ENCODE measurements at places on chromosomes 12 and 14.

GRCh38 chr12:12723149-12723680 is 6.0 kb downstream of the CDKN1B start:
- no peak for DNase-seq

DNA sequence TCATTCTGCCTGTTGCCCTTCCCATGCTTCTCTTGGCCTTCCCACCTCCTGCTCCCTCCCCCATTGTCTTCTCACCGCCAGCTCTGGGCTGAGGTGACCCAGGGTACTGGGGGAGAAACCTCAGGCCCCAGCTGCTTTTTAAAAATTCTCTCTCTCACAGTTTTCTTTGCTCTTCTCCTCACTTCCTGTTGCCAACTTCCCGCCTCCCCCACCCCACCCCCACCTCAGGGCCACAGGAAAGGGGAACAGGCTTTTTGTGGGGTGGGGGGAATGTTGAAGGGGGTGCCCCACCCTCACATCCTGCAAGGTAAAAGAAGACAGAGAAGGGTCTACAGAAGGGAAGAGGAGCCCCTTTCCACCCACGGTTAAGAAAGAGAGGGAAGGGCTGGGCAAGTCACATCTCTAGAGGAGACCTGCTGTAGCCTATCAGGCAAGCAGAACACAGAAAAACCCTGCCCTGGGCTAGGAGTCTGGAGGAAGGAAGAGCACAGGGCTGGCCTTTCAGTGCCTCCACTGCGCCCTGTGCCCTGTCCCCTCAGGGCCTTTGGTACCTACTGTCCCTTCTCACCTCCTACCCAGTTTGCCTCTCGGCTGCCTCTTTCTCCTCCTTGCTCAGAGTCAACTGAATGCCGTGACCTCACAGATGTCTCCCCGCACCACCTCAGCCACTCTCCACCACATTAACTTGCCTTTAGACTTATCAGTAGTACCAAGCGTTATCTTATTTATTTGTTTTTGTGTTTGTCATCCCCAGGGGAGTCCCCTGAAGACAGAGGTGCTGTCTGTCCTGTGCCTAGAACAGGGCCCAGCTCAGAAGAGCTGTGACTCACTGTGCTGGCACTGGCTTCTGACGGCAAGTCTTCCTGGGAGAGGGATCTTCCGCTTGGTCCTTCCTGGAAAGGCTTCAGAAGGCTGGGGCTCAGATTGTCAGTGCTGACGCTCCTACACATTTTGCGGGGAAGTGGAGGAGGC is 1.7 kb downstream of the ARHGAP9 start:
- DNase-seq = no peak

- DNase-seq = no peak
Observed at GRCh38 chr12:104506676-104507401, 50.1 kb downstream of the CHST11 start.

DNA sequence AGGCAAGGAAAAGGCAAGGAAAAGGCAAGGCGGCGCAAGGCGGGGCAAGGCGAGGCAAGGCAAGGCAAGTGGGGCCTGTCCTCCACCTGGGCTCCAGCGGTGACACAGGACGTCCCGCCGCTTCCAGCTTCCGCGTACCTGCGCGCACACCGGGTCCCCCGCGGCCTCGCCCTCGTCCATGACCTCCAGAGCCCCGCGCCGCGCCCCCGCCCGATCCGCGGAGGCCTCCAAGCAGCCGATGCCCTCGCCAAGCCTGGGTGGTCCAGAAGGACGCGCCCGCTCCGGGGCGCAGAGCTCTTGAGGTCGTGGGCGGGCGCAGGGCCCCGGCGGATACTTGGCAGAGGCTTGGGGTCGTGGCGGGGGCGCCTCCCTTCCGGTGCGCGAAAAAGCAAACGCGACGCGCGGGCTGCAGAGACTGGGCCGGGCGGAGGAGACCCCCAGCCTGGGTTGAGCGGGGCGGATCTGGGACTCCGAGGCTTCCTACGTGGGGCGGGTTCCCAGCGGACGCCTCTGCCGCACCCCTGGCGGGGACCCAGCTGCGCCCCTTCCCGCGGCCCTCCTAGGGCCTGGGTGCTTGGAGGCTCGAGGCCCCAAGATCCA is 60.8 kb upstream of the EIF5 start:
- no peak for DNase-seq

- DNase-seq = no peak
Observed at GRCh38 chr12:52358575-52359350, 8.5 kb downstream of the KRT85 start.

GRCh38 chr14:23566112-23566777 is 1.3 kb downstream of the AP1G2 start:
- no peak for DNase-seq

- no peak for DNase-seq
Observed at GRCh38 chr14:78157494-78158437, 12.4 kb upstream of the NRXN3 start.

DNA sequence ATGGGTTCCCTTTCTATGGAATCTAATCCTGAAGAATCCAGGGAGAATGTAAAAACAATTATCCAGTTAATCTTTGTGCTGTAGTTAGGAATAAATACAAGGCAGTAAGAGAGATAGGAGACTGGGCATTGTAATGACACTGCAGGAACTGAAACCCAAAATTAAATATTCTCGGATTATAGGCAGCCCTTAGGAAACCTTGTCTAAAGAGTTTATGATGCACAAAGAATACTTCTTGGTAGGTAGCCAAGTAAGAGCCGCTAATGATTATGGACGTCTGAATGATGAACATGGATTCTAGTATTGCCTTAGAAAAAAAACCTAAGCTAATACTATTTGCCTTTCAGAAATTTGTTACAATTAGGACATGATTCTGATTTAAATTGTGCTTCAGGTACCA is 165.4 kb upstream of the LRIG3 start:
- DNase-seq = no peak

GRCh38 chr14:71322655-71323250 is 415.5 kb downstream of the PCNX1 start:
- DNase-seq = no peak

DNA sequence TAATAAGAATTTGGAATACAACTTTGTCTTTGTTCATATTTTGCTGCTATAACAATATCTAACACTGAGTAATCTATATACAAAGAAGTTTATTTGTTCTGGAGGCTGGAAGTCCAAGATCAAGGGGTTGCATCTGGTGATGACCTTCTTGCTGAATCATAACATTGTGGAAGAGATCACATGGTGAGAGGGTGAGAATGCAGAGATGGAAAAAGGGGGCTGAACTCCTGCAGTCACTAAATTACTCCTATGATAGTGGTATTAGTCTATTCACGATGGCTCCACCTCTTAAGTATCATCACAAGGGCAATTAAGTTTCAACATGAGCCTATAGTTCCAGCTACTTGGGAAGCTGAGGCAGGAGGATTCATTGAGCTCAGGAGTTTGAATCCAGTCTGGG is 4.5 kb upstream of the AKAP6 start:
- DNase-seq = no peak

DNA sequence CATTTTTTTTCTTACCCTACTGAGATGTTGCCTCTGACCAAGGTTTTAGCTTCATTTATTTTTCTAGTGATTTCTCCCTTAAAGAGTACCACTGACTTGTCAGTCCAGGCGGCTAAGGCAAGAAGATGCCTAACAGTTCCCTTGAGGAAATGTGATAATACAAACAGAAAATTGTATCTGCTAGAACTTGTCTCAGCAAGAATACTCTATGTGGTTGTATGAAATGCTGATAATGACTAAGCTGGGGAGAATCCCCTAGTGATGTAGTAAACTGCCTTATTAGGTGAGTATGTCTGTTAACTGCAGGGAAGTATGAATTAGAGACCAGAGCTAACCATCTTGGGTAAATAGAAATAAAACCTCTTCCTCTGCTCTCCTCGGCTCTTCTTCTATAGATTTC is 6.7 kb downstream of the C12orf54 start:
- no peak for DNase-seq

GRCh38 chr12:124632519-124632984 is 65.1 kb upstream of the NCOR2 start:
- no peak for DNase-seq

GRCh38 chr12:75982979-75983660 is 48.5 kb downstream of the PHLDA1 start:
- DNase-seq = no peak

DNA sequence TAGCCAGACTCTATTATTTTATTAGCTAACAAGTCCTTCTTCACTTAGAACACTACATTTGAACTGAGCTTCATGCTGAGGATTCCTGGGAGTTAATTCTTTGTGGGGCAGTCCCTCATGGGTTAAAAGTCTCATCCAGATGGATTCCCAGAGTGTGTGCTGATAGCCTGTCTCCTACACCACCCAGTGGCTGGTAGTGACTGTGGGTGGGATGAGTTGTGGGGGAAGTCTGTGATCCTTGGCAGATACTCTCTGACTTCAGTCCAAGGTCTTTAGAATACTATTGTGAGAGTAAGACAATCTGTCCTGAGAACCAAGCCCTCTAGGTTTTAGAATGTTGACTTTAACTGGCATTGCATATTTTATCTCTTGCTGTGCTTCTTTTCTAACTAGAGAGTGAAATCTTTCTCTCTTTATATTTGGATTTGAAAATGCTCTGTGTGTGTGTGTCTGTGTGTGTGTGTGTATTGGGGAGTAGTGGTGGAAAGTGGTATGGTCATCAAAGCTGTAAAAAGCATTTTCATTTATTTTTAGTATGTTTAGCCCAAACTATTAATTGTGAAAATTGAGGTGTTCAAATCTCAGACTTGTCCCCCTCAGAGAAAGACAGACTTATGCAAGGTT is 37.3 kb downstream of the AKAP6 start:
- DNase-seq = no peak

GRCh38 chr14:70018713-70019211 is 139.5 kb downstream of the SMOC1 start:
- no peak for DNase-seq

GRCh38 chr12:125797421-125798175 is 732.4 kb downstream of the AACS start:
- DNase-seq = no peak

- no peak for DNase-seq
Observed at GRCh38 chr12:80681287-80681686, 26.1 kb upstream of the MYF6 start.

DNA sequence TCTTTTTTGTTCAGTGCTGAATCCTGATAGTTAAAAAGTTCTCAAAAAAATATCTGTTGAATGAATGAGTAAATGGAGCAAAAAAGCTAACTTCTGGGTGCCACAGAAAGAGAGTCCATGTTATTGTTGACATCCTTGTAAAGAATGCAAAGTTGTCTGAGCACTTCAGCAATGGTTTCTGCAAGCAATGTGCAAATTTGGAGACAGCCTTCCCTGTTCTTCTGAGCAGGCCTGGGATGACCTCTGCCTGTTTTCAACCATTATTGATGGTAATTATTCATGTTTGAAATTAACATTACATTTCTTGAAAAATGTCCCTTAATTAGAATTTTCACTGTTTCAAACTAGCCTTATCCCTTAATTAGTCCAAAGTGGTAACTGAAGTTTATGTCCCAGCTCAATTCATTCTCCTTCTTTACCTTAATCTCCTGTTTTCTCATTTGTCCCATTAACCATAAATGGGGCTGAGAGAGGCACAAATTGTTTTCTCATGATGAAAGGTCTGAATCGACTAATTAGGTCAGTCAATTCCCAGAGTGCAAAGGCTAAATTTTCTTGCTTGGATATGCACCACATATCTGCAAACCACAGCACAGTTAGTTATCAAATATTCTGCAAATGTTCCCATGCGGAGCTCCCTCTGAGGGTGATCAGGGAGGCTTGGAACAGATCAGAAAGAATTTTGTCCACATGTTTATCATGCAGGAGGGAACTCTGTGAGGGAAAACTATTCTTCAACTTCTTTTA is 139.4 kb upstream of the KRR1 start:
- no peak for DNase-seq

GRCh38 chr12:26128168-26128567 is 3.3 kb upstream of the BHLHE41 start:
- no peak for DNase-seq

DNA sequence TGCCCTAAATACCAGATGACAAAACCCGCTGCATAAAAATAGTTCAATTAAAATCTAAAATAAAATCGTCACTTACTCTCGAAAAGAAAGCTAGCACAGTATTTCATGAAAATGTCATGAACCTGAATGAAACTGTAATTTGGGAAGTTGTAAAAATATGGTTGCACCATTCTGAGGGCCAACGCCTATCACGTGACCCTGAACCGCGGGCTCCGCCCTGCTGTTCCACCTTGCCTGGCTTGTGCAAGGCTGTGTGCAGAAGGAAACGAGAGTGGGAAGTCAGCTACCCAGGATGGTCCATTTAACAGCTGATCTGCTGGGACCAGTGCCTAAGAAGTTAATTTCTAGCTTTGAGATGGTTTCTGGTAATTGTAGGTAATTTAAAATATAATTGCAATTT is 91.7 kb upstream of the BMP4 start:
- DNase-seq = no peak

DNA sequence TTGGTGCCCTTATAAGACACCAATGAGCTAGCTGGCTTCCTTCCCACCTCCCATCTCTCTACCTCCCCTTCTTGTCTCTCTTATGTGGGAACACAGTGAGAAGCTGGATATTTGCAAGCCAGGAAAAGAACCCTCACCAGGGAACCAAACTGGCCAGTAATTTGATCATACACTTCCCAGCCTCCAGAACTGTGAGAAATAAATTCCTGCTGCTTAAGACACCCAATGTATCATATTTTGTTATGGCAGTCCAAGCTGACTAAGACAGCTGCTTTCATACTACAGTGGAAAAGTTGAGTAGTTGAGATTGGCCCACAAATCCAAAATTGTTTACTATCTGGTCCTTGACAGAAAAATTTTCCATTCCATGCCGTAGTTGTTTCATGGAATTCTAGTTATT is 269.0 kb downstream of the KCNH5 start:
- no peak for DNase-seq

DNA sequence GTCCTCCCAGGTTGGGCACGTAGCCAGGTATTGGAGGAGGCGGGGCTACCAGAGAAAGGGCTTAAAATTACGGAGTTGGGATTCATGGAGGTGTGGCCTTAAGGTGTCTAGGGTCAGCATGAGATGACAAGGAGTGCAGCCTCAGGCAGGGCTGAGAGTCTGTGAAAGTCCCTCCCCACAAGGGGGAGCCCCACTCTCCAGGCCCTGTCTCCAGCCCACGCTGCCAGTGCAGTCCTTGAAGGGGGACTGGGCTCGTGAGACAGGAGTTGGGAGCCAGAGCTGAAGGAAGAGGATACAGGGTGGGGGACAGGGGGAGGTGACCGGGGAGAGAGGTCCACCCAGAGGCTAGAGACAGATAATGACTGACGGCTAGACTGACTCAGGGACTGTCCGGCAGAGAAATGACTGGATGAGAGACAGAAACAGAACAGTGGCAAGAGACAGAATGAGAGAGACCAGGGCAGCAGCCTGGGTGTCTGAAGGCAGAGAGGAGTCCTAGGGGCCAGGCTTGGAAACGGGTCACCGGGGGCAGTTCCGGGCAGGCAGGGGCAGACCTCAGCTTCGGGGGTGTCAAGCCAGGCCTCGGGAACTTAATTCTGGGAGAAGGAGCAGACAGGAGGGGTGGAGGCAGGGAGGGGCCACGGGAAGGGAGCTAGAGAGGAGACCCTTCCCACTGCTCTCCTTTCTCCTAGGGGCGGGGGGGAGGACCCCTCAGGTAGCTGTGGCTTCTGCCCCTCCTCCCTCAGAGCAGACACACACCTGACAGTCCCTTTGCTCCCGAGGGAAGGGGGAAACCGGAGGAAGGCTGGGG is 970 bp downstream of the CDH24 start:
- no peak for DNase-seq

All from T1000 (cell line).